Sciatic nerve (tissue), 2 donors: ENCODE measurements at places on chromosomes 7 and 10. TPM values are rescaled to one million over a fixed set of nuclear protein-coding genes. Genes with fewer than 3 reads are reported as not detected.

The ACHE gene
- total RNA-seq = 0.94 TPM

The OR2A5 gene
- total RNA-seq = not detected

The IMMP2L gene
- total RNA-seq = 33.6 TPM

The BHLHA15 gene
- total RNA-seq = not detected

The MYO1G gene
- 8.8 TPM for total RNA-seq

The LAMB4 gene
- total RNA-seq = 0.89 TPM

The SYPL1 gene
- total RNA-seq = 83.5 TPM
